ENCODE measurements at places on chromosomes 5 and 9. TPM values are rescaled to one million over a fixed set of nuclear protein-coding genes. Genes with fewer than 3 reads are reported as not detected.

NR5A1 gene
- 0.75 TPM for total RNA-seq

CDH12 gene
- total RNA-seq = not detected

CAMK4 gene
- 0.21 TPM for total RNA-seq

MARCOL gene
- not detected for total RNA-seq

ZNF883 gene
- 0.49 TPM for total RNA-seq

Measured in psoas muscle (tissue), 8 donors.